ENCODE measurements at places on chromosomes 6 and 20.

DNA sequence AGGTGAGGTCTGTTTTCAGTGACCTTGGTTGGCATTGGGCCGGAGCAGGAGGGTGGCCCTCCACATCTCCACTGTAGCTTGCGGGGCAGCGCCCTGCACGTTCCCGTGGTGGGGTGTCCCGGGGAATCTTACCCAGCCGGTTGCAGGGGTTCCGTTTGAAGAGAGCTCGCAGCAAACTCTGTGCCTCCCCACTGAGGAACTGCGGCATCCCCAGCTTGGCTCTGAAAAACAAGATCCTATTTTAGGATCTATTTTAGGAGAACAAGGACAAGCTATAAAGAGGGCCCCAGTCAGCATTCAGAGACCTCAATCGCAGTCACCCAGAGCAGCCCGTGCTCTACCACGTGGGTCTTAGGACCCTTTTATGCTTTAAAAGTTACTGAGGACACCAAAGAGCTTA is 97.8 kb downstream of the RAMACL start:
- no peak for DNase-seq

DNA sequence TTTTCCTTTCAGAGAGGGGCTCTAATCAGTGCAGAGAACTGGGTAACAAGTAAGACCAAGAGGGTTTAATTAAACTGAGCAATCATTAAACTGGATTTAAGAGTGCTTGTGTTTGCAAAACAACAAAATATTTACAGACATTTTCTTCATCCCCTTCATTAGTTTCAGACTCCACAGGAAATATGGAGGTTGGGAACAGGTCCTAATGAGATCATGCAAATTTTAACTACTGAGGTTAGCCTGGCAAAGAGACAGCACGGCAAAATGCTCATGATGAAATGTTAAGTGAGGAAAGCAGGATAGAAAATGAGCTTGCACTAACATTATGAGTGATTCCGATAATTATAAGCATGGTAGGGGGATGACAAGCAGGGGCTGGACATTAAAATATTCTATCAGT is 268.9 kb downstream of the PTPRT start:
- no peak for DNase-seq

DNA sequence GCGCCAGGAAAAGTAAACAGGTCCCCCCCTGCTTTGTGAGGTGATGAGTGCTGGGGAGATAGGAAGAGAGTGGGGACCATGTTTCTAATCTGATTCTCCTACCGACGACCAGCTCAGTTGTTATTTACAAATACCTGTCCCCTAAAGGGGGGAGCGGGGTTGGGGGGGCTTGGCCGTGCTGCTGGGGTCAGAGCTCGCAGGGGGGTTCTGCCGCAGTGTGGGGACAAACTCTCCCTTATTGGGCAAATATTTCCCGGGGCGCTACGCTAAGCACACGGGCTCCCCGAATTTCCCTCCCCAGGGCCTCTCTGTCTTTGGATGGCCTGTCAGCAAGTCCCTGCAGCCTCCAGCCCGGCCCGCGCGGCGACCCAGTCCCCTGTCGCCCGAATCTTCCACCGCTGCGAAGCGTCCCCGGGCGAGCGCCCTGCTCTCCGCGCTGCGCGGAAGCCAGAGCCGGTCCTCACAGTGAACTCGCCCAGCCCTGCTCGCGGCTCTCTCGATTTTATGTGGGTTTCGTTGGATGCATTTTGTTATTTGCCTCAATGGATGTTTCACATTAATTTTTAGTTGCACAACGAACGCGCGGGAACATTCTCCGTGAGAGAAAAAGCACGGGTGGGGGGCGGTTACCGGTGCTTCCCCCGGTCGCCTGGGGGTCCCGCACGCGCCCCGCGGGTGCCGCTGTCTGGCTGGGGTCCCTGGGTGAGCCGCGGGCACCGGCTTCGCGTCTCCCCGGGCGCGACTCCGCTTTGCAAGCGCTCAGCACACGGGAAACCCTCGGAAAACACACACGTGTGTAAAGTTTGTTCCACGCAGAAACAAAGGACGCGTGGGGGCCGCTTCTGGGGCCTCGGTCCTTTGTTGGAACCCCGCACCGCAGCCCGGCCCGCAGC is 1.5 kb upstream of the STX16 start:
- DNase-seq, result no peak

GRCh38 chr6:84227044-84227433 is 404 bp downstream of the CEP162 start:
- DNase-seq, result no peak

GRCh38 chr20:61809006-61809770 is 256.5 kb downstream of the TAF4 start:
- no peak for DNase-seq

- no peak for DNase-seq
These were observed 211.6 kb upstream of the SNX9 start for GRCh38 chr6:157611406-157611805.

GRCh38 chr20:19778404-19778803 is 20.3 kb downstream of the RIN2 start:
- DNase-seq, result no peak

DNA sequence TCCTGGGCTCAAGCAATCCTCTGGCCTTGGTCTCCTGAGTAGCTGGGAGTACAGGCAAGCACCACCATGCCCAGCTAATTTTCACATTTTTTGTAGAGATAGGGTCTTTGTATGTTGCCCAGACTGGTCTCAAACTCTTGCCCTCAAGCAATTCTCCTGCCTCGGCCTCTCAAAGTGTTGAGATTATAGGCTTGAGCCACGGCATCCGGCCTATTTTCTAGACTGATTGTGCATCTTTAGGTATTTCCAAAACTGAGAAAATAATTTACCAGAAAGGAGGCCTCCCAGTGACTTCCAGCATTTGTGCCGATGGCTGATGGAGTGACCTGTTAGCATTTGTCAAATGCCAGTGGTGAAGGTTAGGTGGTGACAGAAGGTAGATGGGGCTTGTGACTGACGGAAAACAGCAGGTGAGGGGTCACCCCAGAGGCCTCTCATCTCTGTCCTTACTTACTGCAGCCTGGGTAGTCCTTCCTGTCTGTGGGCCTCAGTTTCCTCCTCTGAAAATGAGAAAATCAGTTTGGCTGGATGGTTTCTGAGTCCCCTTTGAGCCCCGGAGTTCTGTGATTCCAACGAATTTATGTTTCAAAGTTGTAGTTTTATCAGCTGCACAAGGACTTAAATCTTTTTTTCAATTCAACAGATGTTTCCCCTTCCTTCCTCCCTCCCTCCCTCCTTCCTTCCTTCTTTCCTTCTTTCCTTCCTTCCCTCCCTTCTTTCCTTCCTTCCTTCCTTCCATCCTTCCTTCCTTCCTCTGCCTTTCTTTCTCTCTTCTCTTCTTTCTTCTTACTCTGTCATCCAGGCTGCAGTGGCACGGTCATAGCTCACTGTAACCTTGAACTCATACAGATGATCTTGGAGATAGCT is 53.5 kb downstream of the TGM2 start:
- DNase-seq, result no peak

- no peak for DNase-seq
These were observed 256.2 kb downstream of the EPHA7 start for GRCh38 chr6:93163146-93163545.

DNA sequence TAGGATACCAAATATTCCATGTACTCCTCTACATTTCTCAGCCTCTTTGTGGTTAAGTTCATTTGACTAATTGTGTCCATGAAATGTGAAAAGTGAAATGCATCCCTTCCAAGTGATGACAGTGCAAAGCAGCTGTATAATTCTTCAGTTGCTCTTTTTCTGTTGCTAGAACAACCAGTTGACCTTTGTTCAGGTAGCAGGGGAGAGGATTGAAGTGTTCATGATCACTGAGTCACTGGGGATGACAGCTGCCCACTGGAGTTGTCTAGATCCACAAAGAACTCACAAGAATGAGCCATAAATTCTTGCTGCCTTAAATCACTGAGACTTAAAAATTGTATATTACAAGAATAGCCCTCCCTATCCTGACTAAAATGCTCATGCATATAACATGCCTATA is 254.6 kb downstream of the EPHA7 start:
- DNase-seq, result no peak

DNA sequence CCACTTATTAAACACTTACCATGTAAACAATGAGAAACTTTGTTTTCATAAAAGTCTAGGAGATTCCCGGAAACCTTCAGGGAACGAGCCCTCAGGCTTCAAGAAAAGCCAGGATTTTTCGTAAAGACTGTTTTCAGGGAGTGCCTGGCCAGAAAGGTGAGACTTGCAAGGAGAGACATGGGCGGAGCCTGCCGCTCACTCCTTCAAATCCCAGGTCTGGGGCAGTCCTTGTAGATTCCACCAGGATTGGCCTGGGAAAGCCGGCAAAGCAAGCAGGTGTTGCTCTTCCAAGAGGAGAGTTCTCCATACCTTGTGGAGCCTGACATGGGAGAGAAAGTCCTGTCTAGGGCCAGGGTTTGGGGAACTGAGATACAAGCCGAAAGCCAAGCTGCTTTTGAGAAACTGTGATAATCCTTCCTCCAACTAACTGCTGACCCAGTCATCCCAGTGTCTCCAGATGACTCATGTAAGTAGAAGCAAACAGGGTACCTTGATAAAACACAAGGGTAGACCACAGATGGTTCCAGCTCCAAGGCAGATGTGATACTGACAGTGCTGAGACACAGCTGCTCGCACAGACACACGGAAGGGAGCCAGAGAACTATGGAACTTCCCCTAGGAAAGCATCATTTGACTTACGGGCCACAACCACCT is 69.4 kb upstream of the NAA20 start:
- no peak for DNase-seq

DNA sequence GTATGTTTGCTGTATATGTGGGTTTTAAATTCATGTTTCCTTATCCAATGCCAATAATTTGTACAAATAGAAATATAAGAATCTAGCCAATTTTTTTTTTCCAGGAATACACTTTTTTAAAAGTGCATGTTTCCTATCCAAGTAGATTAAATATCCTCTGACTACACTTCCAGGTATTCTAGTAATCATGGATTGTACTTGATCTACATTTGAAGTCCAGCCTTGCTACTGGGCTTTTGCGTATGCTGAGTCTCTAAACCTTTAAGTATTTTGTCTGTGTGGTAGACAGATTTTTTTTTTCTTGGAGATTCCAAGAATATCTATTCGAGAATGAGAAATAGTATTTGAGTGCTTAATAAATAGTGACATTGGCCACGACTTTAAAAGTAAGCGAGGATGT is 188.3 kb downstream of the SASH1 start:
- DNase-seq, result no peak

GRCh38 chr20:41299899-41300298 is 17.6 kb downstream of the ZHX3 start:
- DNase-seq, result no peak

Measured in GM04503 (cell line).